ENCODE measurements at places on chromosomes 6 and 20.
A peak's percentile ranks its signal among the peaks of the same experiment; 100 is the strongest.

DNA sequence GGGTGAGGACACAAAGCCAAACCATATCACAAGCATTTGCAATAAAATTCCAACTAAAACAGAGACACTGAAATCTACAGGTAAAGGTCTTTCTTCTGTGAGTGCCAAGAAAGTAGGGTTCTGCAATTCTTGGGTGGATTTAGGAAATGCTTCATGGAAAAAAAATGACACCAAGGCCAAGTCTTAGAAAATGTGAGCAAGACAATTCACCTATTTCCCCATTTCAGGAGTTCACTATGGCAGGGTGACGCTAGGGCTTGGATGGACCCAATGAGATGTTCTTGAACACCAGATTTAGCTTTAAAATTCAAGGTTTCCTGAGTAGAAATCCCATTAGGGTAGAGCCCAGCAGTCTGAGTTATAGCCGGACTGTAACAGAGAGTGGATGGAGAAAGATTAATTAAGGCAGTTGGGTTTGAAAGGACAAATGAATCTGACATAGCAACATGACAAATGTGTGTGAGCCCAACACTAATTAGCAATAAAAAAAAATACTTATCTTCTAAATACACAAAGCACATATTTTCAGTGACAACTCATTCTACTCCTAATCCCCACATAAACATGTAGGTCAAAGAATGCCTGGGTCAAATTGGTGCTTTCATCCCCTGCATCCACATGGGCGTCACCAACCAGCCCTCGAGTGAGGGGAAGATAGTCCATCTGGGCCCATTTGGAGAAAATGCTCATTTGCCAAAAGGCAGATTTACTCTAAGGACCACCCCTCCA is 180.4 kb upstream of the JARID2 start:
- DNase-seq, result no peak

DNA sequence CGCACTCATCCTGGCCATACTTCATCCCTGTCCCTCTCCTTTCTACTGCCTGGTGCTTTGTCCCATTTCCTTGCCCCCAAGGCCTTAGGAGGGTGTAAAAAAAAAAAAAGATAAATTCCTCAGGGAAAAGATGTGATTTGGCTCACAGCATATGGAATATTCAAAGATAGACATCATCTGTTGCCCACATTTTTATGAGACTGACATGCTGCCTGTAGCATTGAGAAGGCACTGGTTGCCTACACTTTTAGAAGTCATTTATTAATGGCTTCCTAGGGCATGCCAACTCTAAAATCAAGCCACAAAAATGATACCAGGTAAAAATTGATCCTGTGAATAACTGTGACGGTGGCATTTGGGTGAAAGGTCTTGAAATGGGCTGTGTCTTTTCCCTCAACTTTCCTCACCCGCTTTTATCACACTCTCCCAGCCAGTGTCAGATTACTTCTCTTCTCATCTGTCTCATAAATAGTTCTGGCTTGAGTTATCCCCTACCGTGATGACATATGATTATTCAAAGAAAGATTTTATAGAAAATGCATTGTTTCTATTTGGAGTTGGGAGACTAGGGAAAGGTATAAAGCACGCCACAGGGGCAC is 139.4 kb downstream of the CARMIL1 start:
- no peak for DNase-seq

- no peak for DNase-seq
These were observed 111.9 kb upstream of the FOXQ1 start for GRCh38 chr6:1200081-1200408.

DNA sequence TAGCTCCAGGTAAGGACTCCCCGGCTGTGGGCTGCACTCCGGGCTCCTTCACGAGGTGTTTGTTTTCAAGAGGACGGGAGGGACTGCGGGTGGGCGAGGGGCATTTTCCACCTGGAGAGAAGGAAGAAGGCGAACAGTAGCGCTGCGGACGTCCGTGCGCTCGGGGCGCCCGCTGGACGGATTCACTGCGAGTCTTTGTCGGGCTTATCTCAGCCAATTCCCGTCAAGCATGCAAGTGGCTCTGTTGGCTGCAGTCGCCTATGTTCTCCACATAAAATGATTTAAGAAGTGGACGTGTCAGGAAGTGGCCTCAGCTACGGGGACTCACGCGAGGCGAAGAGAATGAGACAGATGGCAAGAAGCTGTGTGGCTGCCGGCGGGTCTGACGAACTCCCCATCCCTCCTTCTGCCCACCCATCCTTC is 332 bp downstream of the GRIK2 start:
- DNase-seq, result no peak

DNA sequence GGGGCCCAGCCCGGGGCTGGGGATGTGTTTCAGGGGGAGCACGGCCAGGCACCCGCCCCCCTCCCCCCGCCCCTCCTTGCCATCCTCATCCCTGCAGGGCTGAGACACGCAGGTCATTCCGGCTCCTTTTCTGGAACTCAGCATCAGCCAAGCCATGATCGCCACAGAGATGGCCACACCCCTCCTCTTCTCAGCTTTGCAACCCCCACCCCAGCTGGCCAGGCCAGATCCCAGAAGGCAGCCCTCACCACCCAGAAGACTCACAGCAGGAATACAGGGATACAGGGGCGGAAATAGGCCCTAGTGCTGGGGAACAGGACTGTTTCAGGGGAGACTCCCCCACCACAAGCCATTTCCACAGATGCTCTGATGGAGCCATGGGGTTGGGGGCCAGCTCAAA is 33.5 kb downstream of the YTHDF1 start:
- no peak for DNase-seq

DNA sequence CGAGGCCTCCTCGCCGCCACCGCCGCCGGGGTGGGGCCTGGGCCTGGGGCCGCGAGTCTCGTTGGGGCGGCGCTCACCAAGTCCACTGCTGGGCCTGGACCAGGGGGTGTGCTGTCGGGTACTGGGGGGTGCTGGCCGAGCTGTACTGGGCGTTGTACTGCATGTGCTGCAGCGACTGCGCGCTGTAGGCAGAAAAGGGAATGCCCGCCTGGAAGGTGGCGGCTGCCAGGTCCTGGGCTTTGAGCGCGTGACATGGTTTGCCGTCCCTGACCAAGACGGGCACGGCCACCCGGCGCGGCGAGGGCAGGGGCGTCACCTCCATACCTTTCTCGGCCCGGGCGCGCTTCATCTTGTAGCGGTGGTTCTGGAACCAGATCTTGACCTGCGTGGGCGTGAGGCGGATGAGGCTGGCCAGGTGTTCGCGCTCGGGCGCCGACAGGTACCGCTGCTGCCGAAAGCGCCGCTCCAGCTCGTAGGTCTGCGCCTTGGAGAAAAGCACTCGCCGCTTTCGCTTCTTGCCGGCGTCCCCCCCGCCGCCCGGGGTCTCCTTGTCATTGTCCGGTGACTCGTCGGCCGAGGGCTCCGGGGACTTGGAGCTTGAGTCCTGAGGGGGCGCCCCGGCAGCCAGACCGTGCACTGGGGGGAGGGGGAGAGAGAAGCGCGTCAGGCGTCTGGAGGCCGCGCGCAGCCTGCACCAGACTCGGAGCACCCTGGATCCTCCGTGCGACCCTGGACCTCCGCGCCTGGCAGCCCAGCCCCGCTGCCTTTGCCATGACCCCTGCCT is 1.8 kb downstream of the NKX2-2 start:
- no peak for DNase-seq

GRCh38 chr6:26550250-26550993 is 12.3 kb downstream of the HMGN4 start:
- DNase-seq, result peak; percentile 65

All from B cell (primary cell).